ENCODE measurements at places on chromosomes 3 and 15. TPM values are rescaled to one million over a fixed set of nuclear protein-coding genes. Genes with fewer than 3 reads are reported as not detected.
A peak's percentile ranks its signal among the peaks of the same experiment; 100 is the strongest.

DNA sequence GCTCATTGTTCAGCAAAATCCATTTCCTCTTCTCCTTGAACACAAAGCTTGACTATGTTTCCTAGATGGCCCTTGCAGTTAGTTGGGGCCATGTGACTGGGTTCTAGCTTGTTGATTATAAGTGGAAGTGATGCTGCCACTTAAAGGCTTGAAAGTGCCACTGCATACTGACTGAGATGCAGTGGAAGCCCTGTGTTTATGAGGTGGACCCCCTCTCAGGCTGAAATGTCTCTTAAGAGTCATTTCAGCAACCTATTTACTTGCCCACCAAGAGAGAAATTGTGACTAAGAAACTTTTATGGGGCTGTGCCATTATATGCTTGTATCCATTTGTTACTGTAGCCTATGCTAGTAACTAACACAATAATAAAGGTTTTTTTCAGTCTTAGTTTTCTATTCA is 8.4 kb upstream of the ANP32A start:
- no peak for DNase-seq

Gene CYP19A1
- polyA plus RNA-seq, result 1.1 TPM

GRCh38 chr3:42023380-42023779 is 61.5 kb upstream of the ULK4 start:
- DNase-seq, result no peak

DNA sequence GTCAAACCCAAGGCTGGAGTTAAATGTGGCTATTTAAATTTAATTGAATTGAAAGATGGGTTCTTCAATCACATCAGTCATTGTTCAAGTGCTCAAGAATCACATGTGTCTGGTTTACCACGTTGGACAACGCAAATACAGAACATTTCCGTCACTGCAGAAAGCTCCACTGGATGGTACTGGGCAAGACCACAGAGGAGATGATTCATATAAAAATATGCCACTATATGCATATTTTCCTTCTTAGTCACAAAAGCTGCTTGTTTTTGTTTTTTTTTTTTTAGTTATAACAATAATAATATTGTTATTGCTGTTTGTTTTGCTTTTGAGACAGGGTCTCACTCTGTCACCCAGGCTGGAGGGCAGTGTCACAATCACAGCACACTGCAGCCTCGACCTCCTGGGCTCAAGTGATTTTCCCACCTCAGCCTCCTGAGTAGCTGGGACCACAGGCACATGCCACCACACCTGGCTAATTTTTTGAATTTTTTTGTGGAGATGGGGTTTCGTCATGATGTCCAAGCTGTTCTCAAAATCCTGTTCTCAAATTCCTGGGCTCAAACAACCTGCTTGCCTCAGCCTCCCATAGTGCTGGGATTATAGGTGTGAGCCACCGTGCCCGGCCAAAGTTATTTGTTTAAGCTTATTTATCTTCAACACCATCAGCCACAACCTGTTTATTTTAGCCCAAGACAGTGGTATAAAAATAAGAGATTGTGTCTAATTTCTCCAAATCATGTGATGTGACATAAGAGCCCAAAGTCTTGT is 19.4 kb downstream of the RTP3 start:
- DNase-seq, result no peak

GRCh38 chr15:94238539-94239118 is 7.3 kb downstream of the MCTP2 start:
- no peak for DNase-seq

DNA sequence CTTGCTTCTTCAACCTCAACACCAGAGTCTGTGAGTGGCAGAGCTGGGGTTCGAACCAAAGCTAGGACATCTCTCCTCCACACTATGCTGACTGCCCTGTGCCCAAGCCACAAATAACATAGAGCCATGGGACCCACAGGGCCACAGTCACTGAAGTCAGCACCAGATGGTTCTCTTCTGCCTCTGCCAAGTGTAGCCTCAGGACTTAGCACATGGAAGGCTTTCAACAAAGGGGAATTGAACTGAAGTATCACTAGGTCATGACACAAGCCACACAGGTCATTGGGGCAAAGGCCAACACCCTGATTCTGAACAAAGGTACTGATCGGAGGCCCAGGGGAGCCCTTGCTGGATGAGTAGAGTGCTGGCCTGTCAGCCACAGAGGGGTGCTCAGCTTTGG is 83.6 kb downstream of the BDH1 start:
- DNase-seq, result no peak

DNA sequence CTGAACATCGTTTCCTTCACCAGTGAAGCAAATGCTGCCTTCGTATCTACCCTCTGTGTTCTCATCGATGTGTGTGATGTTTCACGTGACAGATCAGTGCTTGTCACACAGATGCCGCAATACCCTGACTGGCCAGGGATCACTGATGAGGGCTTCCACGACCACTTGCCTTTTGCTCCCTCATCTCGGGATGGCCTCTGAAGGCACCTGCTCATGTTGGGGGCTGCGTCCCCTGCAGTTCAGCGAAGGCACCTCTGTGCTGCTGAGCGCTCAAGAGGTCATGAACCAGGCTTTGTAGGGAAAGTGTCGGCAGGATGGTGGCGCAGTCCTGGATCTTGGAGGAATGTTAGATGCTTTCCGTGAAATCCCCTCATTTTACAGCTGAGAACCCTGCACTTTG is 79.2 kb upstream of the KLF13 start:
- no peak for DNase-seq

Gene RAB6B
- 6.6 TPM for polyA plus RNA-seq

DNA sequence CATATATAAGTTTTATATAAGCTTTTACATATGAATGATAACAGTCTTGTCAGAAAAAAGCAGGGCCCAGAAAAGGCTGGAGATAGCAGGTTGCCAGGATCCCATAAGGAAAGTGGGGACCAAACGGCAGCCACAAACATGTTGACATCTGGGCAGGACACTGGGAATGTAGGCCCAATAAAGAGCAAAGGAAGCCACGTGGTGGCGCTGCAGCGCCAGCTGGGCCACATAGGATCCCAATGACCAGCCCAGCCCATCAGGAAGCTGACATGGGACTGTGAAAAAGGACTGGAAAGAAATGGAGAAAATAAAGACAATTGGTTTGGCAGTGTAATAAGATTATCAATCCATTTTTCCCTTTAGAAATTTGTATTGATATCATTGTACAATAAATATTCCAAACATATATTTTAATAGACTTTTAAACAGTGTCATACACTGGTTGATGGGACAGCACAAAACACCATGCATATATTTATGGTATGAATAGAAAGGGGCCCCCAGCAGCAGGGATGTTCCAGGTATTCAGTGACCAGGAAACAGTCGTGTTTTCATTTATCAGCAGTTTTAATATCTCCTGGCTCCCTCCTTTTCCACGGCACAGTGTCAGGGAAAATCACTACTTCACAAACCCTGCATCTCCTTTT is 89.0 kb upstream of the STRIT1 start:
- DNase-seq, result no peak

DNA sequence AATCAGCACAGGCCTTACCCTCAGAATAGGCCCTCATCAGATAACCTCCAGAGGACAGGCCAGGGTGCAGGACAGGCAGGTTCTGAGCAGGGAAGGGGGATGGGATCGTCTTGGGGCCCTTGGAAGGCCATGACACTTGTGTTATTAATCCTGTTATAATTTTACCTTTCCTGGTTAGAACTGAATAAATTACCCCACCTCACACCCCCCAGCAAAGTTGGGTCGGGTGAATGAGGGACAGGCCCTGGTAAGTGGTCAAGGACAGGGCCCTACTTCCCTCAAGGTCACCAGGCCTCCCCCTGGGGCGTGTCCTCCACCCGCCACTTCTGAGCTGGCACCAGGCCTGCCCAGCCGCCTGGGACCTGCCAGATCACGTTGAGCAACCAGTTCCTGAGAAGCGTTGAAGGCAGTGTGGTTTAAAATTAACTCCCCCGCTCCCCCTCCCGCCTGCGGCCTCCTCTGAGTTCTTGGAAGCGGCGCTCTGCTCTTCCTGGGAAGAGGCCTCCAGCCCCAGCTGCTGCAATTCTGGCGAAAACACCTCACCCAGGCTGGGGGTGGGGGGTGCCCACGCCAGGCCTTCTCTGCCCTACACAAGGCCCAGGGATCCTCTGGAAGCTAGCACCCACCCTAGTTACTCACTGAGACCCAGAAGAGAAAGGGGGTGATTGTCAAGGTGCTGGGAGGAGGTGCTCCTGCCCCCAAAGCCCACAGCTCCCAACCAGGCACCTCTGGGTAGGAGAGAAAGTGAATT is 10.6 kb downstream of the CISH start:
- peak; percentile 95 for DNase-seq

DNA sequence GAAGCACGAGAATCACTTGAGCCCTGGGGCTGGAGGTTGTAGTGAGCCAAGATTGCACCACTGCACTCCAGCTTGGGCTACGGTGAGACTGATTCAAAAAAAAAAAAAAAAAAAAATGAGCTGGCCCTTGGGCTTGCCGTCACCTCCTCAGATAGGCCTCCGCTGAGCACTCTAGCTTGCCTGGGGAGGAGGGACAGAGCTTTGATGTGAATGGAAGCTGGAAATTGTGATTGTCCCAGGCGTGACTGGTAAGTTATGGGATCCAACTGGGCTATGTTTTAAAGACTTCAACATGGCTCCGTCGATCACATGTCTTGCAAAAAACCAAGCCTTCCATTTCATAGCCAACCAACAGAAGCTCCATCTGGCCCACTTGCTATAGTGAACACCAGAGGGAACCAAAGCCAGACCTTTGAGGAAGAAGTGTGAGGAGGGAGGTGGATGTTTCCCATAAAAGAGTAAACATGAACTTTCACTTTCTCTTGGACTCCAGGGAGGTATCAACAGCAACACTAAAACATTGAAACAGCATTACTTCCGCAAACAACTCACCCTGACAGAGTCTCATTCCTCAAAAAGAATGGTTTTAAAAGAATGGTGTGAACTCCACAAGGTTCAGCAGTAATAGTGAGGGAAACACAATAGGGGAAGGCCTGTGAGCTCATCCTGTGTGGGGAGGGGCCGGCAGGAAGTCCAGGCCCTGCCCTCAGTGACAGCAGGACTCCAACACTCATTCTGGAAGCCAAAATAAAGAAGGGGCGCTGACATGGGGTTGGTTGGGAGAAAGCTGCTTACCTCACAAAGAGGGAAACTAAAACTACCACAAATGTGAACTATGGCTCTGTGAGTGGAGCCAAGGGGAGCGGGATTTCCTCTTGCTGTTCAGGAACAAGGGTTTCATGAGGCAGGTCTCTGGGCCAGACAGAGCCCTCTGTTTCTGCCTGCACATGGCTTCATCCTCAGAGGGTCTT is 59.2 kb upstream of the IL12A start:
- peak; percentile 52 for DNase-seq

Gene GPR62
- 0.21 TPM for polyA plus RNA-seq

DNA sequence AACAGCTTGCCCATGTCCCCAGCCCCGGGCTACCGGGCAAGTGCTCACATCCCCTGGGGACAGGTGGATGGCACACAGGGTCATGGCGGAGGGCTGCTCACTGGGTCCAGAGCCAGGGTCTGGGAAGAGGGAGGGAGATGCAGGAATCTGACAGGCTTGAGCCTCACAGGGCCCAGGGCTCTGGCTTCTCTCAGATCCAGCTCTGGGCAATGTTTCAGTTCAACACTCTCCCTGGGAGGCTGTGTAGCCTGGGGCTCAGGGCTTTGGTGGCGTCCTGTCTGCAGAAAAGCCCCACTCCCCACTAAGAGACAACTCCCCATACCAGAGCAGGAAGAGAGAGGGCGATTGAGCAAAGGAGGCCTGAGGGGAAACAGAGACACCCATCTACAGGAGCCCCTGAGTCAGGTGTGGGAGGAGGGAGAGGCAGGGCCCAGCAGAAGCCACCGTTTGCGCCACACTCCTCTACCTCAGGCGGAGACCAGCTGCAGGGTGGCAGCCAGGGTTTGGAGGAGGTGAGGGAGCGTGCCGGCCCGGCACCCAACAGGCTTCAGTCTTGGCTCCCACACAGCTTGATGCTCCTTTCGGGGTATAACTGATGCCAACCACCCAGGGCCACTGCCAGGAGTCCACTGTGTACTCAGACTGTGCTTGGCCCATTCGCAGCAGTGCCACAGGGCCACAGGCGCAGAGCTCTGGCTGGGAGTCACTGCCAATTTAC is 16.8 kb upstream of the SRP14 start:
- DNase-seq, result no peak

Gene ERICH6
- polyA plus RNA-seq, result 0.52 TPM

Gene CELF6
- polyA plus RNA-seq, result 0.72 TPM

- no peak for DNase-seq
Observed at GRCh38 chr15:90343302-90343790, 8.7 kb upstream of the ZNF774 start.

GRCh38 chr3:135759651-135760050 is 205.9 kb upstream of the PPP2R3A start:
- DNase-seq, result no peak

DNA sequence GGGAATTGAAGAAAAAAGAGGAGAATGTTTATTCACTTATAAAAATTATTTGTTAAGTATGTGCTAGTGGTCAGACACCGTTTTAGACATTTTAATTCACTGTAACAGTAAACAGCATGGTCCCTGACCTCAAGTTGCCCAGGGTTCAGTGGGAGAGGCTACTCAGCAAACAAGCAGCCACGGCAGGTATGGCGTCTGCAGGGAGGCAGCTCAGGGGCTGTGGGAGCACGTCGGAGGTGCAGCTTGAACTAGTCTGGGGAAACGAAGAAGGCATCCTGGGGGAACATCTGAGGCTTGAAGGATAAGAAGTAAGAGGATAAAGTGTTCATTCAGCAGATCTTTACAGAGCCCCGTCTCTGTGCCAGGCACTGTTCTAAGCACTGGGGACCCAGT is 66.0 kb downstream of the CRTC3 start:
- no peak for DNase-seq

GRCh38 chr3:185371306-185372074 is 8.6 kb downstream of the MAP3K13 start:
- no peak for DNase-seq

DNA sequence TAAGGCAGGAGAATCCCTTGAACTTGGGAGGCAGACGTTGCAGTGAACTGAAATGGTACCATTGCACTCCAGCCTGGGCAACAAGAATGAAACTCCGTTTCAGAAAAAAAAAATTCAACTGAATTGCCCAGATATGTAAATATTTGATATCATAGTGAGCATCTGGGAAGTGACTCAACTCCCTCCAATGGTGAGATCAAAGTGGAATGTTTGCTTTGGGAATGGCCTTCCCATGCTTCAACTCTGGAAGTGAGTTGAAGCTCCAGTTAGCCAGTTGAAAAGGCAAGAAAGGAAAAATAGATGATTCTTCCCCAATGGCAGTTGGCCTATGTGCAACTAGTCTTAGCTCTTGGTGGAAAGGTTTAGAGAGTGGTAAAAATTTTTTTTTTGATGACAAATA is 131.6 kb upstream of the CMC1 start:
- no peak for DNase-seq

GRCh38 chr3:186589856-186590579 is 19.5 kb downstream of the DNAJB11 start:
- no peak for DNase-seq

Gene SYNPR
- not detected for polyA plus RNA-seq
